ENCODE measurements at places on chromosomes 5 and 9. TPM values are rescaled to one million over a fixed set of nuclear protein-coding genes. Genes with fewer than 3 reads are reported as not detected.

GRCh38 chr9:89743216-89743572, 138.4 kb downstream of the GADD45G start:
- H3K4me3 ChIP-seq = no peak overlapping the region
- no peak overlapping the region for H3K27ac ChIP-seq
- H3K4me1 ChIP-seq = no peaks in the 10 kb centered on the region

DNA sequence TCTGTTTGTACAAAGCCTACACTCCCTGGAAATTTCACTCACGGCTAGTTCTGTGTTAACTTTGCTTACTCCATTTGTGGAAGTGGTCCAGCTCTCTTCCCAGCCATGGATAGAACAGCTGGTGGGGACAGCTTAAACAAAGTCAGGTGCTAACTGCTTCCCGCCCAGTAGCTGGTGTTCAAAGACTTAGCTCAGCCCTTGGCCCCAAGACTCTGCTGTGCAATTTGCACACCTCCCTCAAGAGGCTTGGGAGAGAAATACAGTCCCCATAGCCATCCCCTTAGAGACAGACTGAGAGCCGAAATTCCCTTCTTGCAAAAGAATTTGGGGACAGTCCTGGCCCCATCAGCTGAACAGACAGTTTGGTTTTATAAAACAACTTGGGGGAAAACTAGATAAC, 73.8 kb upstream of the RAI14 start:
- H3K27ac ChIP-seq = no peak overlapping the region
- no peaks in the 10 kb centered on the region for H3K27me3 ChIP-seq
- no peaks in the 10 kb centered on the region for H3K36me3 ChIP-seq

DNA sequence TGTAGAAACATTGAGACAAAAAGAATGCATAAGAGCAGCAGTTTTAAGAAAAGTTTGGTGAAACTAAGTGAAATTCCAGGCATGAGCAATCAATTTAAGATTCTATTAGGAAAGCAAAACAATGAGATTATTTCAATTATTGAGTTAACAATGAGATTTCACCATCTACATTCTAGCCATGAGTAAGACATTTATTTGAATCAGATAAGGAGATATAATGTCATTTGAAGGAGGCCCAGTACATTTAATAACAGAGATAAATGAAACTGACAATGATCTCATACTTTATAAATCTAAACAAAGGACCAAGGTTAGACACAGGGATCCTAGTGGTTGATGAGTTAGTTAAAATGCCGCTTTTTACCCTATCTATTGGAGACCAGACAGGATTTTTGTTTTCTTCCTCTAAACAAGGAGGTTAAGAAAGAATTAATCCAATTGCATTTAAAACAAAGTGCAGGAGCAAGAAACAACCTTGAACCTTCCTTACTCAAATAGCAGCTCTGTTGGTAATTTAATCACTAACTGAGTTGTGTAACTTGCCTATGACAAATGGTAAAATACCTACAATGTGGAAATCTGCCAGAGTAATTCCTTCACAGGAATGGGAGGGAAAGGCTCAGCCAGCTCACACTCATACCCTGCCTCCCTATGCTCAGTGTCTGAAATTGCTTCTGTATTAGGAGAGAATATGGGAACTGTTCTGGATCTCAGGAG, 103.5 kb upstream of the NR3C1 start:
- H3K4me1 ChIP-seq = no peaks in the 10 kb centered on the region
- no peak for DNase-seq
- no peak overlapping the region for H3K4me3 ChIP-seq
- no peak overlapping the region for H3K27ac ChIP-seq
- H3K36me3 ChIP-seq = no peaks in the 10 kb centered on the region

DNA sequence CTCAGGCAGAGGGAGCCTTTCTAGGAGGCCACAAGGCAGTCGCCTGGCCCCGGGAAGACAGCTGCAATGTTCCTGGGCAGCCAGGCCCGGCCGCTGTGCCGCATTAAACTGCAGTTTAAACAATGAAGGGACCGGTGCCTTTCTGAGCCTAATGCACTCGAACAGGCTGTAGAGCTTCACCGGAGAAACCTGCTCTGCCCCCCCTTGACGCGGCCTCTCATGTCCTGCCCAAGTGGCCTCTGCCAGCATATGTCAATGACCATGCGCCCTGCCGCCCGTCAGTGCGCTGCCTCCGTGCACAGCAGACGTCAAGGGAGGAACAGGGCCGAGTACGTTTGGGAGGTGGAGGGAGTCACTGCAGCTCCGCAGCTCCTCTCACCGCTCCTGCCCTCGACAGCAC, 38.4 kb upstream of the BARHL1 start:
- H3K27me3 ChIP-seq = no peaks in the 10 kb centered on the region
- peaks cover 3% of the 10 kb centered on the region for H3K4me1 ChIP-seq
- H3K27ac ChIP-seq = no peak overlapping the region
- H3K4me3 ChIP-seq = no peak overlapping the region

CDKN2B gene
- total RNA-seq = 76.6 TPM

All from colonic mucosa (tissue), 4 donors.